Inflammatory macrophage treated with lipopolysaccharide for 1 hour (primary cell): ENCODE measurements at places on chromosomes 3 and 15.
A peak's percentile ranks its signal among the peaks of the same experiment; 100 is the strongest.

GRCh38 chr3:180680097-180680430 lies 775 bp upstream of the CCDC39 start:
- DNase-seq, result no peak

GRCh38 chr3:195897853-195898415 lies 10.4 kb downstream of the TNK2 start:
- no peak for DNase-seq

DNA sequence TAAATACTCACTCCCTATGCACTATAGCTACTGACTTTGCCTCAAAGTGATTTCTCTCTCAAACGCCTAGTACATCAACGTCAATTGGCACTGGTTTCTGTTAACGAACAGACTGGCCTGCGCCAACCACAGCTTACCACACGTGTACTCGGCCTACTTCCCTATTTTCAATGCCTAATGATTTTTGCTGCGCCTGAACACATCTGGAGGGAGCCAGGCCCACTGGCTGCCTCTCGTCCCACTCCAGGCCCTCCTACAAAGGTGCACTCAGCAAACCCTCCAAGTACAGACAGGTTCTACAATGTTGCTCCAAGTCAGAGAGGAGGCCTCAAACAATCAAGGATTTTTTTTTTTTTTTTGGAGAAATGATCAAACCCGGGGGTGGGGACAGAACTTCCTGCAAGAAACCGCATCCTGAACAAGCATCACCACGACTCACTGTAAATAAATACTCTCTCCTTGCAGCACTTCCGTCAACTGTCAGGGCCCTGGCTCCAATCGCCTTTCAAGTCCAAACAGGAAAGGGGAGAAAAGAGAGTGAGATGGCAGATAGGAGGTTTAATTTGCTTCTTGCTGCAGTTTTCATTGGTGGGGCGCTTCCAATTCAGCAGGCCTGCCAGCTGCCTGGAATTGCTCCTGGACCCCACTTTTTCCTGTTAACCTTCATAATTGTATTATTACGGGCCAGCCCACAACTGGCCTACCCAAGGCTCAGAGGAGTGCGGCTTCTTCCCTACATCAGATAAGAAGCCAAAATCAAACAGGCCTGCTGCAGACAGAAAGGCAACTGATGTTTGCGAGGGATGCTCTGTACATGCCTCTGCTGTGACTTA lies 139.3 kb downstream of the FOXP1 start:
- peak; percentile 75 for DNase-seq

- no peak for DNase-seq
Observed at GRCh38 chr3:106033654-106034053, 164.8 kb upstream of the CBLB start.
